ENCODE measurements at places on chromosomes 13 and 19.

DNA sequence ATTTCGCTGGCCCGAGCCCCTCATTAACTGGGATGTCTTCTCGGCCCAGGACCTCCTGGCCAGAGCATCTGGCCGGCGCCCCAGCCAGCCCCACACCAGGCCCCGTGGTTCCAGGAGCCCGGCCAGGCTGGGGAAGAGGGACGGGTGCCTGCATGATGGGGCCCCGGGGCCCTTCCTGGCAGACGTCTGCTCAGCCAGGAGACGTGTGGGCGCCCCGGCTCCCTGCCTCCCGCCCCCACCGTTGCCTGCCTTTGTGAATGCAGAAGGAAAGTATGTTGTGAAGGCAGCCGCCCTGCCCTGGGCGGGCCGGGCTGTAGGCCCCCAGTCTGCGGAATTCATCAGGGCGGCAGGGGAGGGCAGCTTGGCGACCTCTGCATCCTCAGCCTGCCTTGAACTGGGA, 4.4 kb upstream of the COMP start:
- DNase-seq, result no peak

GRCh38 chr19:7360393-7360984, 11.8 kb downstream of the ARHGEF18 start:
- no peak for DNase-seq

DNA sequence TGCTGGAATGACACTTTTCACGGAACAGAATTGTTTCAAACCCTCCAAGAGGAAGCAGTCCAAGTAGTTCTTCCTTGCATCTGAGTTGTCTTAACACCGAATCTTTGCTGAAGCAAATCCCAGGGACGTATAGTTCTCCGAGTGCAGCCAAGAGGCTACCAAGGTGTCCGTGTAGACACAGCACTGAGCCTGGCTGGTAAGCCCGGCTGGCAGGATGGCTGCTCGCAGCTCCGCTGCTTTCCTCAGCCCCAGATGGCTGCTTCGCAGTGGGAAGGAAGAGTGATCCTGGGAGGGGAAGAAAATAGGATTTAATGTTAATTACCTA, 105.0 kb downstream of the SLC7A1 start:
- DNase-seq, result no peak

- no peak for DNase-seq
Measured at GRCh38 chr13:94390881-94391280, 88.6 kb downstream of the DCT start.

DNA sequence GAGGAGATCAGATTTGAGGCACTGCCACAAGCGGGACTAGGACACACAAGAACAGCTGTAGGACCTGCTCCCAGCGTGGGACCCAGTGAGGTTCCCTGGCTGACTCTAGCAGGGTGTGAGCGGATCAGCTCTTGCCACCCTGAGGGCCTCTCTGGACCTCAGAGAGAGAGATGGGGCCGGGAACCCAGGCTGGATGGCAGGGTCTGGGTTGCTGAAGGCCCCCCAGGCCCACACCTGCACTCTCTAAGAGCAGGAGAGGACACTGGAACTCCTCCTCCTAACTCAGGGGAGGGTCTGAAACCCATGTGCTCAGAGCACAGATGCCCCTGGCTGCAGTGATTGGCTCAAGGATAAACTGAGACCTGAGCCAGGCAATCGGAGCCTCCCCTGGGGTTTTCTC, 13.5 kb upstream of the IL4I1 start:
- no peak for DNase-seq

DNA sequence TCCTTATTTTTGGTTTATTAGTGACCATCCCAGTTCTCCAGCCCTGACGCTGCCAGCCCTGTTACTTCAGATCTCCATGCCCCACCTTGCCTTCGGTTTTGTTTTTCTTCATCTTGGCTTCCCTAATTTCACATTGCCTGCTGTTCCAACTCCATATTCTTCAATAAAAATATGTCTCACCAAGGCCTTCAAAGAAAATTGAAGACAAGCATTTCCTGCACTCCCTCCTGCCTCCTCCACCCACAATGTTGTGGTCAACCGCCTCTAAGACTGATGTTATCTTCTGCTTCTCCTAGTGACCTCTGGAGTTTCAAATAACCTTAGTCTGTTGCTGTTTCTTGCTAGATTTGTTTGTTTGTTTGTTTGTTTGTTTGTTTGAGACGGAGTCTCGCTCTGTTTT, 14.6 kb downstream of the PLD3 start:
- no peak for DNase-seq

GRCh38 chr19:11096210-11096841, 7.1 kb downstream of the LDLR start:
- no peak for DNase-seq

DNA sequence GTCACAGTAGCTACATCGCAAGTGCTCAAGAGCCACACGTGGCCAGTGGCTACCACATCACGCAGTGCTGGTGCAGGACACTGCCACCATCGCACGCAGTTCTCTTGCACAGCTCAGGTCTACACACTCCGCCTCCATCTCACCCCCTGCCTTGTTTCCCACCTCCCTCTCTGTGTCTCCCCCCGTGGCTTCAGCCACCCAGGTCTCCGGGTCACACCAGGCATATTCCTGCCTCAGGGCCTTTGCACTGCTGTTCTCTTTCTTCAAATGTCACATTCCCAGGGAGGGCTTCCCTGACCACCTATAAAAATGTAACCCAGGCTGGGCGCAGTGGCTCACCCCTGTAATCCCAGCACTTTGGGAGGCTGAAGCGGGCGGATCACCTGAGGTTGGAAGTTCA, 10.6 kb downstream of the CCDC8 start:
- no peak for DNase-seq

DNA sequence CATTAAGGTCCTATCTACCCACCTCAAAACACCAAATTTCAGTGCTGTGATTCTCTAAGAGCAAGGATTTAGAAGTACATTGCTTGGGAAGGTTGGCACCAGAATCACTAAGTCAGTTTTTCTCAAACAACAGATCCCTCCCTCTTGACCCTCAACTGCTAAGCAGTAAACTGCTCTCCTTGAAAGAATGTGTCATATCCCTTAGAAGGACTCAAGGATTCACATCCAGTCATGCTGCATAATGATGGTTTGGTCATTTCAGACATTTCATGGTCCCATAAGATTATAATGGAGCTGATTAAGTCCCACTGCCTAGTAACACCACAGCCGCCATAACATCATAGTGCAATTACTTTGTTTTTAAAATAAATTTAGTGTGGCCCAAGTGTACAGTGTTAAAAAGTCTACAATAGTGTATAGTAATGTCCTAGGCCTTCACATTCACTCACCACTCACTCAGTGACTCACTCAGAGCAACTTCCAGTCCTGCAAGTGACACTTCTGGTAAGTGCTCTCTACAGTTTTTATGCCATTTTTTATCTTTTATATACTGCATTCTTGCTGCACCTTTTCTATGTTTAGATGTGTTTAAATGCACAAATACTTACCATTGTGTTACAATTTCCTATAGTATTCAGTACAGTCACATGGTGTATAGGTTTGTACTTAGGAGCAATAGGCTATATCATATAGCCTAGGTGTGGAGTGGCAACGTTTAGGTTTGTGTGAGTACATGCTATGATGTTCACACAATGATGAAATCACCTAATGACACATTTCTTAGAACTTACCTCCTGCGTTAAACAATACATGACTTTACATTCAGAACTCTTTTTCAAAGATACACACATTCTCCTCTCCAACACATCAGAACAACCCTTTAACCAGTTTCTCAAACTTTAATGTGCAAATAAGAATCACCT, 15.7 kb upstream of the CCDC169 start:
- DNase-seq, result no peak

- no peak for DNase-seq
Measured at GRCh38 chr19:7191946-7192691, 102.1 kb downstream of the INSR start.

GRCh38 chr13:75356421-75356820, 125.5 kb downstream of the TBC1D4 start:
- DNase-seq, result no peak

DNA sequence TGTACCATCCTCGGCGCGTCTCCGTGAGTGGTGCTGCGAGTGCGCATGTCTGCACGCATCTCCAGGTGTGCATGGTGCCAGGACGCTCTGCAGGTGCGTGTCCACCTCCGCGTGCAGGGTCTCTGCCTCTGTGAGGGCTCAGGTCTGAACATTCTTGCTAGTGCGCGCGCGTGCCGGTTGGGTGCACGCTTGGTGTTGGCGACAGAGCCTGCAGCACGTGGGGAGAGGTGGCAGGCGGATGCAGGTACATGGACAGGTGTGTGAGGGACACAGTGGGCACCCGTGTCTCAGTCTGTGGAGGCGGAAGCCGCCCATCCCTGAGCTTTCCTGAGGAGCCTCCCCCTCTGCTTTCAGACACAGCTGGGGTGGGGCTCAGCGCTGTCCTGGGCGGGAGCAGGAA, 4.9 kb upstream of the OR10H2 start:
- no peak for DNase-seq

GRCh38 chr19:3712663-3713611, 4.8 kb downstream of the TJP3 start:
- DNase-seq, result no peak

- peak; percentile 93 for DNase-seq
Measured at GRCh38 chr19:6273701-6274601, 5.8 kb downstream of the MLLT1 start.

DNA sequence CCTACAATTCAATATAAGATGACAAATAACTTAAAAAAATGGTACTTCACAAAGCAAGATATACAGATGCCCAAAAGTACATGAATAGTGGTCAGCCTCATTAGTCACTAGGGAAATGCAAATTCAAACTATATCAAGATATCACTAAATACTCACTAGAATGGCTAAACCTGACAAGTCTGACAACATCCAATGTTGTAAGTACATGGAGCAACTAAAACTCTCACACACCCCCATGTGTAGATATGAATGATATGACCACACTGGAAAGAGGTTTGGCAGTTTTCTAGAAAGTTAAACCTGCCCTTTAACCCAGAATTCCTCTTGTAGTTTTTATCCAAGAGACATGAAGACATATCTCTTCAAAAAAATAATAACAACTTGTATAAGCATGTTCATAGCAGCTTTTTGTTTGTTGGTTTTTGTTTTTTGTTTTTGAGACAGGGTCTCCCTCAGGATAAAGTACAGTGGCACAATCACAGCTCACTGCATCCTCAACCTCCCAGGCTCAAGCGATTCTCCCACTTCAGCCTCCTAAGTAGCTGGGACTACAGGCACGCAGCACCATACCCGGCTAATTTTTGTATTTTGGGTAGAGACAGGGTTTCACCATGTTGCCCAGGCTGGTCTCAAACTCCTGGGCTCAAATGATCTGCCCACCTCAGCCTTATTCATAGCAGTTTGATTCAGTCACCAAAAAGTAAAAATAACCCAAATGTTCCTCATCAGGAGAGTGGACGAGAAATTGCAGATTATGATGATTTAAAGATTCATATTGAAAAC, 55.1 kb downstream of the RFX2 start:
- DNase-seq, result no peak

DNA sequence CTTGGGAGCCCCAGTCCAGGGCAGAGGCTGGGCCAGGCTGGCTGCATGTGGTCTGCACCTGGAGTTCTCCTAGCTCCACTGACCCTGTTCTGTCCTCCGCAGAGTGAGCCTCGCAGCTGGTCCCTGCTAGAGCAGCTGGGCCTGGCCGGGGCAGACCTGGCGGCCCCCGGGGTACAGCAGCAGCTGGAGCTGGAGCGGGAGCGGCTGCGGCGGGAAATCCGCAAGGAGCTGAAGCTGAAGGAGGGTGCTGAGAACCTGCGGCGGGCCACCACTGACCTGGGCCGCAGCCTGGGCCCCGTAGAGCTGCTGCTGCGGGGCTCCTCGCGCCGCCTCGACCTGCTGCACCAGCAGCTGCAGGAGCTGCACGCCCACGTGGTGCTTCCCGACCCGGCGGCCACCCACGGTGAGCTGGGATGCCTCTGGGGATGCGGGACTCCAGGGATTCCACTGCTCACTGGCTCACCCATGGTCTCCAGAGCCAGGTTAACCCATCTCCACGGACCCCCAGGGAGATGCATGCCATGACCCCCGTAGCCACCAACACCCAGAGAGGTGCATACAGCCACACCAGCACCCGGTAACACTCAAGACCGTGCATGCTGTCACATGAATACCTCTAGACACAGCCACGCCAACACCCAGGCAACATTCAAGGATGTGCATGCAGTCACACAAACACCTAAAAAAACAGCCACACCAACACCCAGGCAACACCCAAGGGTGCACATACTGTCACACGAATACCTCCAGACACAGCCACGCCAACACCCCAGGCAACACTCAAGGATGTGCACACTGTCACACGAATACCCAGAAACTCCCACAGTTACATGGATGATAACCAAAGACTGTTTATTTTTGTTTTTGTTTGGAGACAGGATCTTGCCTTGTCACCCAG, 8.2 kb downstream of the PKN1 start:
- no peak for DNase-seq

- DNase-seq, result no peak
Measured at GRCh38 chr13:36068566-36068965, 62.6 kb downstream of the DCLK1 start.

DNA sequence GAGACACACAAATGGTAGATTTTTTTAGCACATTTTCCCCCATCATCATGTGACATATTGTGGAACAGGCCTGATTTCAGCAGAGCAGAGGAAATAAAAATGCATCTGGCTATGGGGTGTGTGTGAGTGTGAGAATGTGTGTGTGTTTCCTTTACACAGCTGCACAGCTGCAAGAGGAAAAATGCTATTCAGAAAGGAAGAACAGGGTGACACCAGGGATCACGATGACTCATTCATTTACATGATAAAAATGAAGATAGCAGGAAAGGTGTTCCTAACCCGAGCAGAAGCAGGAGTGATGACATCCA, 469.5 kb upstream of the TSHZ3 start:
- no peak for DNase-seq

- DNase-seq, result no peak
Measured at GRCh38 chr13:73281746-73282145, 222.9 kb downstream of the KLF5 start.

GRCh38 chr13:44435919-44436510, 62.4 kb downstream of the SERP2 start:
- DNase-seq, result no peak

DNA sequence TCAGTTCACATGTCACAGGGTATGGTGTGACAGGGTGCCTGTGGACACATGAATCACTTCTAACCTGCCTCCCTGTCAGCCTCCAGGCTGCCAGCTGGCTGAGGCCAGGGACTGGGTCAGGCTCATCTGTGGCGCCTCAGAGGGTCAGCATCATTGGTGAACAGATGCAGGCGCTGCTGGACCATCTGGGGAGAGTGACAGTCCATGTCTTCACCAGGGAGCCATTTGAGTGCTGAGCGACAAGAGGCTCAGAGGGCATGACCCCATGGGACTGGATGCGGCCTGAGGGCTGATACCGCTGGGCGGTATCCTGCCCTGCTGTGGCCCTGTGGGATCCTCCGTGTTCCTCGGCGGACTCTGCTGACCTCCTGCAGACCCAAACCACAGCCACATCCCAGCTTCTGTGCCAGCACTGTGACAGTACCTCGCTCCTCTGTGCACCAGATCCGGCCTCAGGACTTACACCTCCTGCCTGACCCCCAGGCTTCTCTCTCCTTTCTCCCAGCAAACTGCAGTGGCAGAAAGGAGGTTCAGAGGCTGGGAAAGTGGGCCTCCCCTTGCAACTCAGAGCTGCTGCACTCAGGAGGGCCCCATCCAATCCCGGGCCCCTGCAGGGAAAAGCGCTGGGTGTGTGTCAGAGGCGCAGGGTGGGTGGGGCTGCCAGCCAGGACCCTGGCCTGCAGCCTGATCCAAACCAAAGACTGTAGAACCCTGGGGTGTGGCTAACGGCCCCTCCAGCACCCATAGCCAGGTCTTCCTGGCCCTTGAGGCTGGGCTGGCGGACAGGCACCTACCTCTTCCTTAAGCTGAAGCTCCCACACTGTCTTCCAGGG, 10.2 kb downstream of the ACTMAP start:
- DNase-seq, result no peak

GRCh38 chr13:63540061-63540460, 2124.4 kb upstream of the PCDH20 start:
- no peak for DNase-seq

Measured in NCI-H460 (cell line).